ENCODE measurements at places on chromosomes 3 and 15. TPM values are rescaled to one million over a fixed set of nuclear protein-coding genes. Genes with fewer than 3 reads are reported as not detected.

DNA sequence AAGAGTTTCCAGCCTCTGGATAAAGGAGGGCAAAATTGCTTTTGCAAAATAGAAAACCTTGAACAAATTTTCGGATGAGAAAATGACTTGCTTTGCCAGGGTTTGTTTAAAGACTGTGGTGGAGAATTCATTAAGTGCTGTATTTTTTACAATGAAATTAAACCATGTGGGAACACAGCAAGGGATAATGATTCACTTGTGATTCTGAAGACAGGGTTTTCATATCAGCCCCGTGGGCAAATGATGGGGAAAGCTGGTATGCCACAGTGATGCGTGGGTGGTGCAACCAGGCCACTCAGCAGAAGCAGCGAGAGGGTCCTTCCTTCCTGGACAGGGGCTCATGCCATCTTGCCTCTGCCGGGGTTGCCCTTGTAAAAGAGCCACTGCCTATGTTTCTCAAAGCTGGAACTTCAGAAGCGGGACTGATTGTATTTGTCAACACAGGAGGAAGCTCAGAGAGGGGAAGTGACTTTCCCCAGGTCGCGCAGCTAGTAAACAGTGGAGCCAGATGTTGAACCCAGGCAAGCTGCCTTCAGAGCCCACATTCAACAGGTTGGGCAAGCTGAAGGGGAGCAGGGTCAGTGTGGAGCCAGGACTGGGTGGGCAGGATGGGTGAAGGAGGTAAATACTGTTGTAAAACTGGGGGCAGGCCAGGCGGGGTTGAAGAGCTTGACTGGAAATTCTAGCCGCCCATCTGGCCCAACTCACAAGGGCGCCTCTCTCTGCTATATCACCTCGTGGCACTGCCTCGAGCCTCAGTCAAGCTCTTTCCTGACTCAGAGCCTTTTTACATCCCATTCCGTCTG is 79.1 kb downstream of the TOP2B start:
- no peak for DNase-seq
- H3K27me3 ChIP-seq = no peaks in the 10 kb centered on the region
- no peaks in the 10 kb centered on the region for H3K36me3 ChIP-seq
- H3K27ac ChIP-seq = no peak overlapping the region
- H3K4me3 ChIP-seq = no peak overlapping the region
- no peaks in the 10 kb centered on the region for H3K4me1 ChIP-seq

- H3K36me3 ChIP-seq = no peaks in the 10 kb centered on the region
- no peak for DNase-seq
- H3K4me1 ChIP-seq = no peaks in the 10 kb centered on the region
- H3K27ac ChIP-seq = no peak overlapping the region
- H3K4me3 ChIP-seq = no peak overlapping the region
- H3K27me3 ChIP-seq = no peaks in the 10 kb centered on the region
Measured at GRCh38 chr3:31696815-31697548, 164.3 kb downstream of the STT3B start.

Gene ERC2
- total RNA-seq = 1.4 TPM

DNA sequence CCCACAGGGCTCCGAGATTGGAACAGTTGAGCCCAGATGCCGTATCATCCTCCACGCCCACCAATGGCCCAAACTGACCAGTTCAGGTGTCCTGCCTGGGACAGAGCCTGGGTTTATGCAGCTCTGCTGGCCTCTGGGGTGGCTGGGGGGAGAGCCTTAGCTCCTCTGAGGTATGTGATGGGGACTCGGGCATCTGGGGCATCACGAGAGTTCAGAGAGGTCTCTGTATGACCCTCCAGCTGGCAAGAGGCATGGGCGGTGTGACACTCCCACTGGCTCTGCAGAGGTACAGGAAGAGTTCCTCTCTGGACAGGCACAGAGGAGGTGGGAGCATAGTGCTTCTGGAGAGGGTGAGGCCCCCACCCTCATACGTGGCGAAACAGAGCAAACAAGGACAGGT is 26.6 kb upstream of the DUSP7 start:
- H3K4me3 ChIP-seq = no peak overlapping the region
- H3K36me3 ChIP-seq = no peaks in the 10 kb centered on the region
- DNase-seq = no peak
- peaks cover 14% of the 10 kb centered on the region for H3K4me1 ChIP-seq
- H3K27ac ChIP-seq = no peak overlapping the region
- no peaks in the 10 kb centered on the region for H3K27me3 ChIP-seq

GRCh38 chr3:51593697-51594096 is 55.2 kb downstream of the RAD54L2 start:
- H3K27ac ChIP-seq = no peak overlapping the region
- DNase-seq = no peak
- H3K27me3 ChIP-seq = no peaks in the 10 kb centered on the region
- no peak overlapping the region for H3K4me3 ChIP-seq
- no peaks in the 10 kb centered on the region for H3K4me1 ChIP-seq
- H3K36me3 ChIP-seq = peaks cover 23% of the 10 kb centered on the region

GRCh38 chr15:69610277-69610676 is 157.7 kb downstream of the RPLP1 start:
- H3K27me3 ChIP-seq = no peaks in the 10 kb centered on the region
- no peak overlapping the region for H3K4me3 ChIP-seq
- H3K36me3 ChIP-seq = no peaks in the 10 kb centered on the region
- no peak overlapping the region for H3K27ac ChIP-seq
- peaks cover 6% of the 10 kb centered on the region for H3K4me1 ChIP-seq

Gene ACTC1
- total RNA-seq = 3.4 TPM

- no peaks in the 10 kb centered on the region for H3K4me1 ChIP-seq
- H3K36me3 ChIP-seq = no peaks in the 10 kb centered on the region
- DNase-seq = no peak
- no peak overlapping the region for H3K27ac ChIP-seq
- no peak overlapping the region for H3K4me3 ChIP-seq
- H3K27me3 ChIP-seq = no peaks in the 10 kb centered on the region
Measured at GRCh38 chr3:71346061-71346460, 237.5 kb downstream of the FOXP1 start.

GRCh38 chr15:63337046-63337445 is 44.6 kb downstream of the CA12 start:
- no peak for DNase-seq
- H3K36me3 ChIP-seq = no peaks in the 10 kb centered on the region
- H3K27me3 ChIP-seq = no peaks in the 10 kb centered on the region
- H3K4me1 ChIP-seq = no peaks in the 10 kb centered on the region

- H3K27me3 ChIP-seq = no peaks in the 10 kb centered on the region
- DNase-seq = no peak
- no peaks in the 10 kb centered on the region for H3K36me3 ChIP-seq
- no peaks in the 10 kb centered on the region for H3K4me1 ChIP-seq
- H3K4me3 ChIP-seq = no peak overlapping the region
Measured at GRCh38 chr3:119099785-119100184, 46.2 kb upstream of the TEX55 start.

- no peaks in the 10 kb centered on the region for H3K27me3 ChIP-seq
- H3K4me3 ChIP-seq = no peak overlapping the region
- no peak overlapping the region for H3K27ac ChIP-seq
- no peaks in the 10 kb centered on the region for H3K36me3 ChIP-seq
Measured at GRCh38 chr3:385151-385550, 188.6 kb downstream of the CHL1 start.

Gene SKOR1
- 0.52 TPM for total RNA-seq

GRCh38 chr15:38758043-38758442 is 193.4 kb upstream of the RASGRP1 start:
- no peak overlapping the region for H3K4me3 ChIP-seq
- H3K36me3 ChIP-seq = no peaks in the 10 kb centered on the region
- H3K27me3 ChIP-seq = peaks cover 10% of the 10 kb centered on the region
- no peak for DNase-seq
- H3K27ac ChIP-seq = no peak overlapping the region

Gene IL5RA
- total RNA-seq = 0.69 TPM

- H3K4me3 ChIP-seq = peak overlapping the region; percentile 68
- H3K36me3 ChIP-seq = no peaks in the 10 kb centered on the region
- H3K4me1 ChIP-seq = peaks cover 27% of the 10 kb centered on the region
- H3K27me3 ChIP-seq = no peaks in the 10 kb centered on the region
Measured at GRCh38 chr3:48555949-48556795, 431 bp downstream of the PFKFB4 start.

DNA sequence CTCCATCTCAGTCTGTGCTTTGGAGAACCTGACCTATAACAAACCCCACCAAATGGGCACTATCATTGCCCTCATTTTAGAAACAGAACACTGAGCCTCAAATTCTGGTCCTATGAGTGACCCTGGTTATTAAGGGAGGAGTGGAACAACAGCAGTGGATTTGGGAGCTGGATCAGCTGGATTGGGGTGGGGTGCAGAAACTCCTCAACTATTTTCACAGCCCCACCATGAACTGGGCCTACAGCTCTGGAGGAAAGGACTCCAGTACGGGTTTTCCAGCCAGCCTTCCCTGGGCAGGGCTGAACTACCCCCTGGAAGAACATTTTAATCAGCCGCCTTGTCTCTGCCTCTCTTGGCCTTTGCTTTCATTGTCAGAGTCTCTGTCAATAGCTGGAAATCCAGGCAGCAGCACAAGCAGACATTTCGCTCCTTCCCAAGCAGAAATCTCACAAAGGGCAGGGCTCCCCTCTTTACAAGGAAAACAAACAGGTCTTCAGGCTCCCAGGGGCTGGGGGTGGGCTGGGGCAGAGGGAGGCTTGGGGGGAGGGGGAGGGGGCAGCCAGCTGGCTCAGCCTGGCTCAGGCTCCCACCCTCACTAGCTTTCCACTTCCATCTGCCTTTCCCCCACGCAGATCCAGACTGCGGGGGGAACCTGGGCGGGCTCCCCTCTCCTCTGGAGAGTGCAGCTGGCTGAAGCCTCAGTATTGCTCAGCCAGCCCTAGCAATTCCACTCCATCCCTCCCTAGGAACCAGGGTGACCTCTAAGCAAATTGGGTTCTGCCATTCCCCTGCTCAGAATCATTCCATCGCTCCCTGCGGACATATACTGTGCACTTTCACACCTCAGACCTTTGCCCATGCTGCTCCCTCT is 13.7 kb upstream of the TLE3 start:
- peaks cover 12% of the 10 kb centered on the region for H3K4me1 ChIP-seq
- H3K27ac ChIP-seq = peak overlapping the region; percentile 75
- no peaks in the 10 kb centered on the region for H3K27me3 ChIP-seq
- H3K36me3 ChIP-seq = no peaks in the 10 kb centered on the region
- DNase-seq = no peak

Gene OSTN
- not detected for total RNA-seq

Measured in upper lobe of right lung (tissue), 1 donor.